ENCODE measurements at places on chromosomes 13 and 19.

DNA sequence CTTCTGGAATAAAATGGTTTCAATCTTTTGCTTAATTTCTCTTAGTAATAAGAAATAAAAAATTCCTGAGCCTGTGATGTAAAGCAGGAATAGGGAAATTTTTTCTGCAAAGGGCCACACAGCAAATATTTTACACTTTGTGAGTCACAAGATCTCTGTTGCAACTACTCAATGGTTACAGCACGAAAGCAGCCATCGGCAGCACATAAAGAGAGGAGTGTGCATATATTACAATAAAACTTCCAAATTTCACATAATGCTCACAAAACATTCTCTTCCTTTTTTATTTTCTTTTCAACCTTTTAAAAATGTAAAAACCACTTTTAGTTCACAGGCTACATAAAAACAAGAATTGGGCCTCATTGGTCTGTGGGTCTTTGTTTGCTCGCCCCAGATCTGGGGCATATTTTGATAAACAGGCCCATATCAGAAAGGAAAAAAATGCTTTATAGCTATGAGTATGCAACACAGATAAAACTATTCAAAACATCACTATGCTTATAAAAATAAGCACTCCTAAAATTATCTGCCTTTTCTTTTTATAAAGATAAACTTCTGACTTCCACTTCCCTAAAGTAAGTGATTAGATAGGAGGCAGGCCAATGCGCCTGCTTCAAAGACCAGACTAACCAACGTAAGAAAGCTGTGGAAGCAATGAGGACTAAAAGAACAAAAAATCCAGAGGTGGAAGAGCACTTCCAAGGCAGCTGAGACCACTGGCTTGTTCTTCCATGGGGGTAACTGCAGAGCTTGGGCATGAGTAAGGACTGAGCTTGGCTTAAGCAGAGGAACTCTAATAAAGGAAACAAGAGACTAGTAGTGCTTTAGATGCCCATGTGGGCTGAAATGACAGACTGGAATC is 26.5 kb downstream of the MYCBP2 start:
- DNase-seq = no peak

DNA sequence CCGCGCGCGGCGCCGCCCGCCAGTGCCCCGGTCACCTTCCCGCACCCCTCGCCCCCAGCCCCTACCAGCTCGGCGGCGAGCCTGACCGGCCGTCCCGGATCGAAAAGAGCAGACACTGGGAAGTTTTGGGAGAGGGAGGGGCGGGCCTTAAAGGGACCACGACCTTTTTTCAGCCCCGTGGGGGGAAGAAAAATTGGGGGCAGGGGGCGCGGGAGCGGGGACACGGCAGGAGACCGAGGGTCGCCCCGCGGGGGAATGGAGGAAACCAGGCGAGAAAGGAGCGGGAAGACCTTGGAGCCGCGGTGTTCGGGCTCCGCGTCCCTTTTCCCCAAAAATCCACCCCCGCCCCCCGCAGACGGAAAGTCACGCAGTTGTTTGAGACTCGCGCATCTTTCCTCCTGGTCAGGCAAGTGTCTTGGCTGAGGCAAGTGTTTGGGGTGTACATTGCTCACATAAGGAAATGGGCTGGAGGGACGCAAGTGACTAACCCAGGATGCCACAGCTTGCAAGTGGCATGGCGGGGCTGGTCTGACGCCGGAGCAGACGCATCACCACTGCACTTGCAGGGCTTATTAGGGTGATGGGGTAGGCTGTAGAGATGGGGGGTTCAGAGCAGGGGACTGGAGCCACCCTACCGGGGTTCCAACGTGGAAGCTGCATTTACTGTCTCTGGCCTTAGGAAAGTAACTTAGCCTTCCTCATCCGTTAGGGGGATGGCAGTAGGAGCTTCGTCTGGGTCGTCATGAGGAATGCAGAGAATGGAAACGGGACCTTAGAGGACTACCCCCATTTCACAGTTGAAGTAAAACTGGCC is 2.7 kb upstream of the HNRNPL start:
- DNase-seq = peak; percentile 59

GRCh38 chr13:106905380-106906162 is 337.6 kb upstream of the ARGLU1 start:
- DNase-seq = no peak

DNA sequence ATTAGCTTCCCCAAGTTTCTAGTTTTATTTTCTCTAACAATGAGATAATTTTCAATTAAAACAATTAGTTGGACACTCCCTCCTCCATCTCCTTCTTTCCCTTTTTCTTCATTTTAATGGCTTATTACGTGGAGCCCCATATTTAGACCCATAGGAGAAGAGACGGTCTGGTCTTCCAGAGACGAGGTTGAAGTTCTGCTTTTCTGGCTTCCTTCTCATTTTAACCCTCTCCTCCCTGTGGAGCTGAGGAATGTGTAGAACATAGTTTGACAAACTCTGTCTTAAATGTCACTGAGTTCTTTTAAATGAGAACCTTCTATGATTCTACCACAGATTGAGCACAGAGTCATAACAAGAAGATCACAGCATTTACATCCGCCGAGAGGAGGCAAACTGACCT is 86.8 kb downstream of the EDNRB start:
- no peak for DNase-seq

DNA sequence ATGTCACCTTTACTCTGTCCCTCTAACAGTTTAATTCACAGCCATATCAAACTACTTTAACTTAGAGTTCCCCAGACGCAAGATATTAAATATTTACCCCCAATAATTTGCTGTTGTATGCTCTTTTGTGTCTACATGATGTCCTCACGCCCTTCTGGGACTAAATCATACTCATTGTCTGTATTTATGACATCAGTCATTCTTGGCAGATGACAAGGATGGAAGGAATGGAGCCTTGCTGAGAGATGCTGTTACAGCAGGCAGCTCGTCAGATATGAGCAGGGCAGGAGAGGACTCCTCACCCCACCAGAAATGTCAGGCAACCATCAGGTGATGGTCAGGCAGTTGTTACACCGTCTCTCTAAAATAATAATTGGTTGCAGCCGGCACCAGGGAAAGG is 41.8 kb downstream of the CARD8 start:
- DNase-seq = no peak

DNA sequence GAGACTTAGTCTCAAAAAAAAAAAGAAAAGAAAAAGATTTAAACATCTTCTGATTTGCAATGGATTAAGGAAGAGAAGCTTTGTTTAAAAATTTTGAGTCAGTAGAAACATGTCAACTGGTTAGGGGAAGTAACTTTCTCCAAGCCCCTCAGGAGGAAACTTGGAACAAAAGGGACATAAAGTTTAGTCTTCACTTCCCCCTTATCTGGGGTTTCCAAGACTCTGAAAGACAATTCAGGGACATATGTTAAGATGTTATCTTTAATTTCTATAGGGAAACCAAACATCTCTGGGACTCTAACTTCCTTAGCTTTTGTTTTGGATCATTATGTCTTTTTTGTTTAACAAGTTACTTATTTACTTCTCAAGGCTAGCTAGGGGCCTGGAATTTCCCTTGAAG is 20.1 kb upstream of the MRI1 start:
- DNase-seq = no peak

DNA sequence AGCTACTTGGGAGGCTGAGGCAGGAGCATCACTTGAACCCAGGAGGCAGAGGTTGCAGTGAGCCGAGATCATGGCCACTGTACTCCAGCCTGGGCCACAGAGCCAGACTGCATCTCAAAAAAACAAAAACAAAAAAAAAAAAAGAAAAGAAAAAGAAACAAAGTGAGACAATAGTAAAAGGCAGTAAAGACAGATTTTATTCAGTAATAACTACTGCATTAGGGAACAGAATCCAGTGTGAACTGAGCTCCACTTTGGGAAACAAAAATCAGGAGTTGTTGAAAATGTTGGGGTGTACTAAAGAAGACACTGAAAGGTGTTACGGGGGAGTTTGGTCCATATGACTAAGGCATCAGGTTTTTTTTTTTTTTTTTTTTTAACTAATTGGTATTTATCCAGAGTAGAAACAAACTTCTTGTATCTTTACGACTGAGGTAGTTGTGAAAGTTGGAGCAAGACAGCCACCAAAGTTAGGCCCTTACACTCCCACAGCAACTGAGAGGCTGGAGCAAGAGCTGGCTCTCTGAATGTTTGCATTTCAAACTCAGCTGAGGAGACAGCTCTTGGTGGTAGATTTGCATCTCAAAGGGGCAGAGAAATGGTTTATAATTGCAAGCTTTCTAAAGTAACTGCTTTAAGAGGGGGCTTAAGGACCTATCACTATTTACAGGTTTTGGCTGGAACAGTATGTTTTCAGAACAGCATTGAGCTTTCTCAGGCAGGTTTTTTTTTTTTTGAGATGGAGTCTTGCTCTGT is 24.2 kb downstream of the ZNF607 start:
- no peak for DNase-seq

- no peak for DNase-seq
Measured at GRCh38 chr13:98883998-98884397, 93.9 kb downstream of the DOCK9 start.

GRCh38 chr13:104296286-104296685 is 1230.1 kb upstream of the SLC10A2 start:
- DNase-seq = no peak

GRCh38 chr19:16473875-16474392 is 2.2 kb upstream of the EPS15L1 start:
- DNase-seq = peak; percentile 37

DNA sequence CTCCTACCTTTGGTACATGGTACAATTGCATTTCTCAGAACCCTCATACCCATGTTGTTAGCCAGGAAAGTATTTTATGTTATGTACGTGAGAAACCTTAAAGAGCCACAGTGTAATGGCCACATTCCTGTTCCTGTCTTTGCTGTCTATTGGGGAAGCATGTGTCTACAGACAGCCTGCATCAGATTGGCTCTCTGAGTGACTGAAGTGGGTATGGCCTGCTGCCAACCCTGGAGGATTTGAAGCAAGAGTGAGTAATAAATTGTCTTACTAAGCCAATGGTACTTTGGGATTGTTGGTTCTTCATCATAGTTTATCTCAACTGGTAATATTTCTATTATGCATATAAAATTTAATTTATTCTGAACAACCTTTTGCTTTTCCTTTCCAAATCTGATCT is 574.1 kb downstream of the LMO7 start:
- DNase-seq = peak; percentile 88

DNA sequence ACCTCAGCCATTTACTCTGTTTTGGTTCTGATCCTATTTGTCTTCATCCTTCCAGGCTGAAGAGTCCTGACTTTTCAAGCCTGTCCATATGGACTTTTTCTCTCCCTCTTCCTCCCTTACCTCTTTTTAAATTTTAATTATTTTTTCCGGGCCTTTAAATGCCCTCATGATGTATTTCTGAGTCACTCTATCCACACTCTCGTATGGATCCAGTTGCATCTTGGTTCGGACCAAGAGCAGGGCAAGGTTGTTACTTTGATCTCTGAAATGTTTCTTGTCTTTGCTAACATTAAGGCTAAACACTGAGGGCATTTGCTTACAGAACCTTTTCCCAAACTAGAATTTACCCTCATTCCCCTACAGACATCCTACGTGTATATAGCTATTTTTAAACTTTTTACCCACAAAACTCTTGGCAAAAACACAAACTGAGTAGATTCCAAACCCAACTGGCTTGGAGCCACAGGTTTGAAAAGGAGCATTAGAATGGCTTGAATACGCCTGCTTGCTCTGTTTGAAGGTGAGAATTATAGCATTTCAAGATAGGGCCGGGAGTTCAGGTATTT is 47.4 kb upstream of the SERPINE3 start:
- DNase-seq = no peak

DNA sequence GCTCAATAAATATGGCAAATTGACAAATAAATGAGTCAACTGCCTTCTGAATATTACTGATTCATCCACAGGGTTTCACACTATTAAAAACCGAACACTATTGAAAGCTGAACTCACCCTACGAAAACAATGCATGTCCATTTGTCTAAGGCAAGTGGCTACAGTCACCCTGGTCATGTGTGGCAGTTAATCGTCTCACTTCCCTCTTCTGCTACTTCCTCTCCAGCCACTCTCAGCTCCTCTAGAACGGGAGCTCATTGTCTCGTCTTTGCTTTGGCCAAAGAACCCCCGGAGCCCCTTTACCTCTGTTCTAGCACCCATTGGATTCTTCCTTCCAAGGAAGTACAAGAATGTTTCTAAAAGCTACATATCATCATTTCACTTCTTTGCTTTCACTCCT is 74.4 kb upstream of the ZNF599 start:
- no peak for DNase-seq

- peak; percentile 24 for DNase-seq
Measured at GRCh38 chr13:97724450-97724849, 229.0 kb upstream of the IPO5 start.

DNA sequence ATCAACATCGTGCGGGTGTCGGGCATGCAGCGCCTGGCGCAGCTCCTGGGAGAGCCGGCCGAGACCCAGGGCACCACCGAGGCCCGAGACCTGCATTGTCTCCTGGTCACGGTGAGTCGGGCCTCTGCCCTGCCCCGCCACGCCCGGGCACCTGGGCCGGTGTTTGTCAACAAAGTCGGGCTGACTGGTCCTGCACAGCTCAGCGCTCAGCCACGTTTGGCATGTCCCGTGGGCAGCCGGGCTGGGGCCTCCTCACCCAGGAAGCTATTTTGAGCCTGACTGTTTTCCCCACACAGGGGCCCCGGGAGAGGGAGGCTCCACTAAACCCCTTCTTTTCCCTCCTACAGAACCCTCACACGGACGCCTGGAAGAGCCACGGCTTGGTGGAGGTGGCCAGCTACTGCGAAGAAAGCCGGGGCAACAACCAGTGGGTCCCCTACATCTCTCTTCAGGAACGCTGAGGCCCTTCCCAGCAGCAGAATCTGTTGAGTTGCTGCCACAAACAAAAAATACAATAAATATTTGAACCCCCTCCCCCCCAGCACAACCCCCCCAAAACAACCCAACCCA is 1.3 kb downstream of the GADD45B start:
- peak; percentile 73 for DNase-seq

DNA sequence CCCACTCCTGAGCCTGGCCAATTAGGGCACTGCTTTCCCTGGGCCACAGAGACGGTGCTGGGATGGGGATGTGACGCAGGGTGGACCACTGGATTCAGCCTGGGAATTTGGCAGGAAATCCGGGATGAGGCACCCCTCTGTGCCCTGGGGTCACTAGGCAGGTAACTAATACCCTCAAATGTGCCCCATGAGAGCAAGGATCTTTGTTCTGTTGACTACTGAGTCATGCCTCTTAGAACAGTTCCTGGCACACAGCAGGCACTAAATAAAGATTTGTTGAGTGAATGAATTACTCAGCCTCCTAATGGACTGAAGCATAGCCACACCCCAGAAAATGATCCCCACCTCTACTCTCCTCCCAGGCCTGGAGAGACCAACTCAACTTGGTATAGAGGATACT is 15.9 kb downstream of the OPA3 start:
- no peak for DNase-seq
